ENCODE measurements at places on chromosomes 12 and 14. TPM values are rescaled to one million over a fixed set of nuclear protein-coding genes. Genes with fewer than 3 reads are reported as not detected.

The FAM234B gene
- 7.7 TPM for total RNA-seq

The VWF gene
- not detected for total RNA-seq

The ZBTB1 gene
- total RNA-seq: 23.4 TPM

The SOAT2 gene
- total RNA-seq: 0.74 TPM

The A2M gene
- total RNA-seq: not detected

The TMPRSS12 gene
- total RNA-seq: not detected

The CLEC4E gene
- total RNA-seq: not detected

The PLEKHH1 gene
- total RNA-seq: 2.5 TPM

The EML1 gene
- 0.91 TPM for total RNA-seq

The HOXC6 gene
- not detected for total RNA-seq

- DNase-seq: peak; percentile 63
- peak overlapping the region; percentile 99 for H3K27ac ChIP-seq
- H3K4me1 ChIP-seq: peaks cover 80% of the 10 kb centered on the region
Observed at GRCh38 chr14:102805371-102805891, 28.2 kb downstream of the TRAF3 start.

GRCh38 chr12:68831751-68832503, 23.9 kb downstream of the MDM2 start:
- no peak for DNase-seq
- peaks cover 55% of the 10 kb centered on the region for H3K36me3 ChIP-seq
- H3K27ac ChIP-seq: no peak overlapping the region
- peaks cover 21% of the 10 kb centered on the region for H3K4me1 ChIP-seq
- no peak overlapping the region for H3K4me3 ChIP-seq
- no peaks in the 10 kb centered on the region for H3K27me3 ChIP-seq

DNA sequence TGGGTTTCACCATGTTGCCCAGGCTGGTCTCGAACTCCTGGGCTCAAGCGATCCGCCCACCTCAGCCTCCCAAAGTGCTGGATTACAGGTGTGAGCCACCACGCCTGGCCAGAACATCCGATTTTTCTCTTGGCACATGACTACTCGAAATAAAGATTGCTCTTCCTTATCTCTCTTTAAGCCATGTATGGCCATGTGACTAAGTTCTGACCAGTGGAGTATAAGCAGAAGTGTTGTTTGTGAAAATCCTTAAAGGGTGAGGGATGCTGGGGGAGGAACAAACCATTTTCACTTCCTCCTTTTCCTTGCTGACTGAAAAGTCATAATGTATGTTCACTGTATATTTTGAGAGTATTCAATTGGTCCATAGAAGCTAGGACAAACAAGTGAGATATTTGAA, 50.7 kb upstream of the ATF7IP start:
- H3K36me3 ChIP-seq: no peaks in the 10 kb centered on the region
- H3K27ac ChIP-seq: no peak overlapping the region
- no peaks in the 10 kb centered on the region for H3K27me3 ChIP-seq
- DNase-seq: no peak
- H3K4me1 ChIP-seq: no peaks in the 10 kb centered on the region

GRCh38 chr12:44976246-44976645, 74.7 kb downstream of the DBX2 start:
- H3K4me3 ChIP-seq: no peak overlapping the region
- DNase-seq: no peak
- no peaks in the 10 kb centered on the region for H3K36me3 ChIP-seq
- no peak overlapping the region for H3K27ac ChIP-seq
- no peaks in the 10 kb centered on the region for H3K27me3 ChIP-seq
- no peaks in the 10 kb centered on the region for H3K4me1 ChIP-seq

DNA sequence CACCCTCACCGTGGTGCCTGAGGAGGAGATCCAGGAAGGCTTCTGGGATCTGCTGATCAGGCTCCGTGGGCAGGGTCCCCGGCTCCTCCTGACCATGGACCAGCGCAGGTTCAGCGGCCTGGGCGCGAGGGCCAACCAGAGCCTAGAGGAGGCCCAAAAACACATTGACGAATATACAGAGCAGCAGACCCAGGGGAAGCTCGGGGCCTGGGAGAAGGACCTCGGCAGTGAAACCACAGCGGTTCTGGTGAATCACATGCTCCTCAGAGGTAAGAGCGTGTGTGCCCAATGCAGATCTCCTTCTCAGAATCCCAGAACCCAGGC, 29.4 kb downstream of the SERPINA3 start:
- peaks cover 3% of the 10 kb centered on the region for H3K27me3 ChIP-seq
- H3K27ac ChIP-seq: no peak overlapping the region
- H3K36me3 ChIP-seq: no peaks in the 10 kb centered on the region
- no peak for DNase-seq

DNA sequence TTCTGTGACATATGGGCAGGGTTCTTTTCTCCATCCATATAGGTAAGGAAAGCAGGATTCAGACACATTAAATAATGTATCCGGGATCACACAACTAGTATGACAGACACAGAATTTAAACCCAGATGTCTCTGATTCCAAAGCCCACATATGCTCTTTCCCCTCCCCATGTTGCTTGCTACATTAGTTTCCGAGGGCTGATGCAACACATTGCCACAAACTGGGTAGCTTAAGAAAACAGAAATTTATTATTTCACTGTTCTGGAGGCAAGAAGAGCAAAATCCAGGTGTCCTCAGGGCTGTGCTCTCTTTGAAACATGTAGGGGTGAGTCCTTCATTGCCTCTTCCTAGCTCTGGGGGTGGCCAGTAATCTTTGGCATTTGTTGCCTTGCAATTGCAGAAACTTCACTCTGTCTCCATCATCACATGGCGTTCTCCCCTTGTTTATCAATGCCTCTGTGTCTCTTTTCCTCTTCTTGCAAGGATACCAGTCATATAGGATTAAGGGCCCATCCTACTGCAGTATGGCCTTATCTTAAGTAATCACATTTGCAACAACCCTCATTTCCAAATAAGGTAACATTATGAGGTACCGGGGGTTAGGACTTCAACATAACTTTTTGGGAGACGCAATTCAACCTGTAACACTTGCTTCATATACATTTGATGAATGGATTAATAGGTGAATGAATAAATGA, 83.0 kb upstream of the CCND2 start:
- H3K4me3 ChIP-seq: no peak overlapping the region
- H3K4me1 ChIP-seq: no peaks in the 10 kb centered on the region
- no peaks in the 10 kb centered on the region for H3K27me3 ChIP-seq
- no peaks in the 10 kb centered on the region for H3K36me3 ChIP-seq
- DNase-seq: no peak

GRCh38 chr12:81585787-81586186, 173.4 kb downstream of the PPFIA2 start:
- no peaks in the 10 kb centered on the region for H3K36me3 ChIP-seq
- H3K4me3 ChIP-seq: no peak overlapping the region
- no peak for DNase-seq
- H3K27me3 ChIP-seq: no peaks in the 10 kb centered on the region
- no peak overlapping the region for H3K27ac ChIP-seq

DNA sequence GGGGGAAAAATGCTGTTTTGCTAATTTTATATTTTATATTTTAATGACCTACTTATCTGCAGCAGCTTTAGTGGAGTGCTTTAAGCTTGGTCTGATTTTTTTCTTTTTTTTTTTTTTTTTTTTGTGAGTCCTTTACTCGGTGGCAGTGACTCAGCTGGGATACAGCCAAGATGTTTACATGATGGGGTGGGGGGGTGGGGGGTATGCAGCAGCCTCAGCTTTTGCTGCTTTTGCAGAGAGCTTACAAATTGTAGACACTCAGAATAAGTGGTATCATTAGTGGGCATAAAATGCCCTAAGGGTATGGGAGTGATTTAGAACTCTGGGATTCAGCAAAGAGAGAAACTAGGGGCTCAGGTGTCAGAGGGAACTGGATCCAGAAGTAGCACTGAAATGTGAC, 38.2 kb upstream of the ARHGAP5 start:
- H3K4me1 ChIP-seq: peaks cover 4% of the 10 kb centered on the region
- no peaks in the 10 kb centered on the region for H3K36me3 ChIP-seq
- DNase-seq: no peak
- peaks cover 2% of the 10 kb centered on the region for H3K27me3 ChIP-seq

- peaks cover 5% of the 10 kb centered on the region for H3K4me1 ChIP-seq
- H3K36me3 ChIP-seq: no peaks in the 10 kb centered on the region
- no peak overlapping the region for H3K27ac ChIP-seq
- no peak overlapping the region for H3K4me3 ChIP-seq
- DNase-seq: no peak
Observed at GRCh38 chr14:106585692-106586091, 1059.3 kb downstream of the TMEM121 start.

DNA sequence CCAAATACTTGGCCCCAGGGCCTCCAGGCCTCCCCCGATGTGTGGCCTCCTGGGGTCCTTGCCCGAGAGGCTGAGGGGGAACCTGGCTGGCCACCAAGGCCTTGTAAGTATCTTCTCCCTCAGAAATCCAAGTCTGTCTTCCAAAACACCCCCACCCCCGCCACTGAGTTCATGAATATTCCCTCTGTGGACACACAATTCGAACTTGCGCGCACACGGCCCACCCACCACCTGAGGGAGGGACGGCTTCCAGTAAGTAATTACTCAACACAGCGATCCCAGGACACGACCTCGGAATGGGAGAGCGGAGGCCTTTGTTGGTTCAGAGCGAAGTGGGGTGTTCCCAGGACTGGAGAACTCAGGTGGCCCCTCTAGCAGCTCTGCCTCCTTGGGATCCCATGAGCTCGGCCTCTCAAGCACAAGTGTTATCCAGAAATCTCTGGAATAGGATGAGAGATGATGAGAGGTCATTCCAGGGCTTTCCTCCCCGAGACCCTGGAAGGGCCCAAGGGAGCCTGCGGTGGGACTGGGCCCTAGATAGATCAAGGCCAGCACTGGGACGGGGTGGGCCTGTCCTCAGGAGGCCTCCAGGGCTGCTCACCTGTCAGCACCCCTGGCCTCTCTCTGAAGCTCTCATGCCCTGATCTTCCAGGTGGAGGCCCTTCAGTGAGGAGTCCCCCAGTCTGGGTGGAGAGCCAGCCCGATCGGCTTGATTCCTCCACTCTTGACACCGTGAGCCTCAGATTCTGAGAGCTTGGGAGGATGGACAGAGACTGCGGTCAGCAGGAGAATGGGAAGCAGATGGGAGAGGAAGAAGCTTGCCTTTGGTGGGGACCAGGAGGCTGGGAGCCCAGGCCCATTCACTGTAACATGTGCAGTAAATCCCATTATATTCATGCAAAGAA, 219.0 kb upstream of the RTL1 start:
- H3K4me3 ChIP-seq: no peak overlapping the region
- peaks cover 19% of the 10 kb centered on the region for H3K4me1 ChIP-seq
- H3K27ac ChIP-seq: no peak overlapping the region

- H3K4me1 ChIP-seq: no peaks in the 10 kb centered on the region
- no peak for DNase-seq
- no peaks in the 10 kb centered on the region for H3K36me3 ChIP-seq
- H3K27ac ChIP-seq: no peak overlapping the region
- H3K4me3 ChIP-seq: no peak overlapping the region
- H3K27me3 ChIP-seq: peaks cover 2% of the 10 kb centered on the region
Observed at GRCh38 chr12:85834378-85834777, 1.8 kb downstream of the RASSF9 start.

DNA sequence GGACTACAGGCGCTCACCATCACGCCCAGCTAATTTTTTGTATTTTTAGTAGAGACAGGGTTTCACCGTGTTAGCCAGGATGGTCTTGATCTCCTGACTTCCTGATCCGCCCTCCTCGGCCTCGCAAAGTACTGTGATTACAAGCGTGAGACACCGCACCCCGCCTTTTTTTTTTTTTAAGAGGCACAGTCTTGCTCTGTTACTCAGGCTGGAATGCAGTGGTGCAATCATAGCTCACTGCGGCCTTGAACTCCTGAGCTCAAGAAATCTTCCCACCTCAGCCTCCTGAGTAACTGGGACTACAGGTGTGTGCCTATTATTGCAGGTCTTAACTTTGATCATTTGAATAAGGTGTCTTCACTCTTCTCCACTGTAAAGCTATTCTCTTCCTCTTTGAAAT, 5.3 kb upstream of the GLTP start:
- H3K4me1 ChIP-seq: peaks cover 32% of the 10 kb centered on the region
- no peaks in the 10 kb centered on the region for H3K27me3 ChIP-seq
- no peak for DNase-seq
- no peak overlapping the region for H3K4me3 ChIP-seq
- no peak overlapping the region for H3K27ac ChIP-seq

GRCh38 chr14:77457522-77458248, at the start of the genes AHSA1 and VIPAS39:
AHSA1 (plus strand) TSS chr14:77458093; CDS start chr14:77458190, 97 bp downstream.
VIPAS39 (minus strand) TSS chr14:77457601; CDS start chr14:77454102, 3,499 bp downstream.
- H3K36me3 ChIP-seq: peaks cover 33% of the 10 kb centered on the region
- peak within 1 kb of the TSS; percentile 100 for H3K27ac ChIP-seq
- peak within 1 kb of the TSS; percentile 100 for H3K4me3 ChIP-seq
- no peaks in the 10 kb centered on the region for H3K27me3 ChIP-seq
- H3K4me1 ChIP-seq: peaks cover 32% of the 10 kb centered on the region
- DNase-seq: peak; percentile 98

DNA sequence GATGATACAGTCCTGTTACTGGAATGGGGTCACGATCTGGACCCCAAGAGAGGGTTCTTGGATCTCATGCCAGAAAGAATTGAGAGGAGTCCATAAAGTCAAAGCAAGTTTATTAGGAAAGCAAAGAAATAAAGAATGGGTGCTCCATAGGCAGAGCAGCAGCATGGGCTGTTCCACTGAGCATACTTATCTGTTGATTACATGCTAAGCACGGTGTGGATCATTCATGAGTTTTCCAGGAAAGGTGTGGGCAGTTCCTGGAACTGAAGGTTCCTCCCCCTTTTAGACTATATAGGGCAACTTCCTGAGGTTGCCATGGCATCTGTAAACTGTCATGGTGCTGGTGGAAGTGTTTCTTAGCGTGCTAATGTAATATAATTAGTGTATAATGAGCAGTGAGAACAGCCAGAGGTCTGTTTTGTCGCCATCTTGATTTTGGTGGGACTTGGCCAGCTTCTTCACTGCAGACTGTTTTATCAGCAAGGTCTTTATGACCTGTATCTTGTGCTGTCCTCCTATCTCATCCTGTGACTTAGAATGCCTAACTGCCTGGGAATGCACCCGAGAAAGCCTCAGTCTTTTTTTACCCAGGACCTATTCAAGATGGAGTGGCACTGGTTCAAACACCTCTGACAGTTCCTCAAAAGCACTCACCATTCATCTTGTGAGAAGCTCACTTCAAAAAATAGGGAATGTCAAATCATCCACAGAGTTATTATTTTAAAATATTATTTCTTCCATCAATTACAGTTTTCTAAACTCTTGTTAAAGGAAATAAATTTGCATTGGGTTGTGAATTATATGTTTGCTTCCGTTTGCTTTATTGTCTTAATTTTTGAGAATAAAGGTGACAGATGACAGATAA, 1358.8 kb upstream of the TMEM132C start:
- no peaks in the 10 kb centered on the region for H3K4me1 ChIP-seq
- no peak for DNase-seq
- H3K4me3 ChIP-seq: no peak overlapping the region

- no peak overlapping the region for H3K27ac ChIP-seq
- no peaks in the 10 kb centered on the region for H3K4me1 ChIP-seq
- H3K36me3 ChIP-seq: no peaks in the 10 kb centered on the region
- no peak overlapping the region for H3K4me3 ChIP-seq
- no peak for DNase-seq
Observed at GRCh38 chr12:126742241-126742641, 1524.7 kb upstream of the TMEM132C start.

All from activated naive CD4-positive, alpha-beta T cell treated with anti-CD3 and anti-CD28 coated beads for 36 hours (primary cell).